Midbrain (tissue), 1 donor: ENCODE measurements at places on chromosomes 11 and 22.

DNA sequence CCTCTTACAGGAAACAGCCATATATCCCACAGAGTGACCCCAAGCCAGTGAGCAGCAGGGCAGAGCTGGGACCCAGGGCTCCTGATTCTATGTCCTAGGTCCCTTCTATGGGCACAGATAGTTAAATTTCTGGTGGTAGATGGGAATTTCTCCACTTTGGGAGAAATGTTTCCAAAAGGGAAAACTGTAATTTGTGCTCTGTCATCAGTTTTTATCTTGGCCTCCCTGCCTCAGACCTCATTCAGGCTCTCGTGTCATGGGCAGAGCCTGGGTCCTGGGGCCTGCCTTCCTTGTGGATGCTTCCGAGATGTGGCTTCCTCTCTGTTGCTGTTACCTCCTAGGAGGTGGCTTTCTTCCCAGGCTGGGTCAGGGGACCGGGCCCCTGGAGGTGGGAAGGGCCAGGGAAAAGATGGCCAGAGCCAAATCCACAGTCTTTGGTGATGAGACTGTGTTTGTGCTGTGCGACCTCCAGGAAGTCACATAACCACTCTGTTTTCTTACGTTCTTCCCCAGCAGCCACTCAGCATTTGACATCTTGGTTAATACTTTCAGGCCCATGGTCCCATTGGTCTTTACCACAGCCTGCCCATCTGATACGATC, 8.6 kb downstream of the LRRC32 start:
- DNase-seq, result no peak

GRCh38 chr11:112599856-112600533, 339.3 kb upstream of the PLET1 start:
- no peak for DNase-seq

- DNase-seq, result no peak
Measured at GRCh38 chr11:95483339-95483738, 252.3 kb upstream of the SESN3 start.

DNA sequence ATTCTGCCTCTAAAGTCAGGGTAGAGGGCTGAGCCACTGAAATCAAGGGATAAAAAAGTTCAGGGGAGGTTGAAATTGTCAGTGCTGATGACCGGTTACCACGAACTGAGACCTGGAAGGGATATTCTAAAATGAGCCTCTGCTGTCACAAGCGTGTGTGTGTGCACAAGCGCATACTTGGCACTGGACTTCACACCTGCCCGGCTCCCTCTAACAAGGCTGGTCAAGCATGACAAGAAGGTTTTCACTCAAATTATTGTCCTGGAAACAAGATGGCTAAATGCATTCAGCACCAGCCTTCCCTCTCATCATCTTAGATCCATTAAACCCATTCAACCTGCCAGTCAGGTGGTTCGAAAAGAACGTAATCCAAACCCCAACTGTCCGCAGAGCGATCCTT, 54.8 kb upstream of the CECR2 start:
- no peak for DNase-seq

GRCh38 chr11:115161876-115162275, 342.3 kb downstream of the CADM1 start:
- no peak for DNase-seq

DNA sequence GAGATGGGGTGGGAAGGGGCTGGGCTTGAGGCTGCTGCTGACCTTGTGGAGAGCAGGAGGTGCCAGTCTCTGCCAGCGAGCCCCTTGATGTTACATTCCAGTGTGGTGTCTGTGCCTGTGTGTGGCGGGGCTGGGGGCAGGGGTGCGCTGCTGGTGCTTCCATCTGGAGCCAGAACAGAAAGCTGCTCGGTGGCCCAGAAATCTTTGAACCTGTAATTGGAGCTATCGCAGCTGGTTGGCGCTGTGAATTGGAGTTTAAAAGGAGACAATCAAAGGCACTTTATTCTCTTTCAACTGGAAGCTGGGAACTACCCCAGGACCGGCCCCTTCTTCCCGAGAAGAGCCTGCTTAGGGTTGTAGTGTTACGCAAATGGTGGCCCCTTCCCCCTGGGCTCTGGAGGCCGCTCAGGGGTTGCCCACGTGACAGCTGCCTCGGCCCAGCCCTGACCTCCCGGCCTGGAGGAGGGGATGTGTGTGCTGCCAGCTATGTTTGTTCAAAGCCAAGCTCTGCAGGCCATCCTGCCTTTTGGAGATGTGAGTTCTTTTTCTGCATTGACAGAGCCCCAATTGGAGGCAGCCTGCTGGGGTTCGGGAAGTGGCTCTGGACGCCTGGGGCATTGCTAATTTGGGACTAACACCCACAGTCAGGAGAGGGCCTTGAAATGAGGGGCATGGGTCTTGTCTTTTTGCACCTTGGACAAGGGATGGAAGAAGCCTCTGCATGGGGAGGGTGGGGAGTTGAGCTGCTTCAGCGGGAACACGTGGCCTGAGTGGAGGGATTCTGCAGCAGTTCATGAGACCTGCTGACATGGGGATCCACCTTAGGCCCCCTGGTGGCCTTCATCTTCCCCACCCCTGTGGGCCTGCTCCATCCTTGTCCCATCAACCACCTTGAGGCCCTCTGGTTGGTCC, 14.0 kb upstream of the ARSA start:
- peak; percentile 54 for DNase-seq

DNA sequence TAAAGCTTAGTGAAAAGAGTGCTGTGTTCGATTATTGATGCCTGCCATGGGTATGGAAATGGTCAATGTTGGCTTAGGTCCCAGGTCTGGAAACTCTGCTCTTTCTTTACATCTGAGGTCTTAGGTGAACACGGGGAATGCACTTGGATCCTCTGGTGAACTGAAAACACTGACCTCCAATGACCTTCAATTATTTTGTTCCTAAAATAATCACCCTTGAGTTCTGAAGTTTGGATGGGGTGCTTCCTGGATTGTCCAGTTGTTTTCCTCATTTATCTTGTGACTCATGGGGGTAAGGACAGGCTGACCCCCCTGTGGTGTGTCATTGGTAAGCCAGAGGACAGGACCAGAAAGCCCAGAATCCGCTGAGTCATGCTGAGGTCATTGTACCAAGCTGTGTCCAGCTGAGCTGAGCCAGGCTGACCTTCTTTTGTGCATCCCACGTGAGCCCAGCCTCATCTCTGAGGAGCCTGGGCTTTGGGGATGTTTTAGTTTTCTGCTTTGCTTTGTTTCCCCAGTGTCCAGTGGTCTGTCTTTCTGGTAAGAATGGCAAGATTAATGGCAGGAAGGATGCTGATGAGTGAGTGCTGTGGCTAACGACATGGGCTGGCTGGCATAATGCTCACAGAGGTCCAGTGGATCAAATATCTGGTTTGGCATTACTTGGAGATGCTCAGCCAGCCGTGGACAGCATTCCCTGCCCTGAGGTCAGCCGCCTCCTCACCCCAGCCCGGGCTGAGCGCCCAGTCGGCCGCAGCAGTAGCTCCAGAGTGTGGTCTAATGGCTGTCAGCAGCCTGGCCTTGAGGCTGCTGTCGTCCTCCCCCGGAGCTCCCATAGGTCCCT, 35.6 kb downstream of the AMPD3 start:
- DNase-seq, result peak; percentile 90

DNA sequence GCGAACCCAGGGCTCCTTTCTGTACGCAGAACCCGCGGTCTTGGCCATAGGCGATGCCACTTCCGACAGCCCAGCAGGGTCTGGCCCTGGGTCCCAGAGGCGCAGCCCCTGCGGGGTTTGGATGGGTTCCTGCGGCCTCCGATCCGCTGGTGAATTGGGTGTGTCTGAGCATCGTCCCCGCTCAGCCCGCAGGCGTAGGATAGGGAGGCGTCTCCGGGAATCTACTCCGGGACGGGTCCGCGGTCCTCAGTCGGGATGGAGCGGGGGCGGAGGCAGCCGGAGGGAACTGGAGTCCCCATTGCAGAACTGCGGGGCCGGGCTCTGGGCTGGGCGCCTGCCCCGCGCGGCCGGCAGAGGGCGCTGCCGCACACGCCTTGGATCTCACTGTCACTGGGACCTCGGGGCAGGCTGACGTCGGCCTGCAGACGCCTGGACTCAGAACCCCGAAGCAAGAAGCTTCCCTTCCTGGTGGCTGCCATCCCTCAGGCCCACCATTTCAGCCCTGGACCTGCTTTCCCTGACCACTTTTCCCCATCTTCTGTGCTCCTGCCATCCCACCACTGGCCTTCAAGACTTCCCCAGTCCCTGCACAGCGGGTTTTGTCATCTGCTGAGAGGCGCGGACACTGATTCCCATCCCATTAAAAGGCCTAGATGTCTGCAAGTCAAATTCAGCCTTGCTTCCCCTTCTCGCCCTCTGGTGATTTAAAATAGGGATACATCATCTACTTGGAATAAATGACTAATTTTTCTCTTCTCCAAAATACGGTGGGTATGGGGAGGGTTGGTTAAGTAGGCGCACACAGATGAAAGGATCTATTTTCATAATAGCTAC, 38.3 kb upstream of the CREB3L1 start:
- peak; percentile 85 for DNase-seq

DNA sequence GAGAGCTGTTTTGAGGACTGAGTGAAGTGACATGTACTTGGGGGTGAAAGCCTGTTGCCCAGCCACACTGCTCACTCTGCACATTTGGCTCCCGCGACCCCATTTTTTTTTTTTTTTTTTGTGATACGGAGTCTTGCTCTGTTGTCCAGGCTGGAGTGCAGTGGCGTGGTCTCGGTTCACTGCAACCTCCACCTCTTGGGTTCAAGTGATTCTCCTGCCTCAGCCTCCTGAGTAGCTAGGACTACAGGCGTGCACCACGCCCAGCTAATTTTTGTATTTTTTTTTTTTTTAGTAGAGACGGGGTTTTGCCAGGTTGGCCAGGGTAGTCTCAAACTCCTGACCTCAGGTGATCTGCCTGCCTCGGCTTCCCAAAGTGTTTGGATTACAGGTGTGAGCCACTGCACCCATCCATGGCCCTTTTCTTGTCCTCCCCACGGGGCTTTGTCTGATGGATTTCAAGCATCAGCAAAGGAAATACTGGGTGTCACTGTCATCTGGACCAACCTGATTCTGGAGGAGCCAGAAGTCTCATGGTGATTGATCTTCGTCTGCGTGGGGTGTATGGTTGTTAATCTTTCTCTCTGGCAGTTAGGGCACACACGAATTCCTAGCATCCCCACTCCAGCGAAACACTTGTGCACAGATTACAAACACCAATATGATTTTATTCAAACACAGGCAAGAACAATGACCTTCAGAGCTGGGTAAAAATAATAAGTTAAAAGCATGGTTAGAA, 3.4 kb upstream of the UCP3 start:
- DNase-seq, result no peak

DNA sequence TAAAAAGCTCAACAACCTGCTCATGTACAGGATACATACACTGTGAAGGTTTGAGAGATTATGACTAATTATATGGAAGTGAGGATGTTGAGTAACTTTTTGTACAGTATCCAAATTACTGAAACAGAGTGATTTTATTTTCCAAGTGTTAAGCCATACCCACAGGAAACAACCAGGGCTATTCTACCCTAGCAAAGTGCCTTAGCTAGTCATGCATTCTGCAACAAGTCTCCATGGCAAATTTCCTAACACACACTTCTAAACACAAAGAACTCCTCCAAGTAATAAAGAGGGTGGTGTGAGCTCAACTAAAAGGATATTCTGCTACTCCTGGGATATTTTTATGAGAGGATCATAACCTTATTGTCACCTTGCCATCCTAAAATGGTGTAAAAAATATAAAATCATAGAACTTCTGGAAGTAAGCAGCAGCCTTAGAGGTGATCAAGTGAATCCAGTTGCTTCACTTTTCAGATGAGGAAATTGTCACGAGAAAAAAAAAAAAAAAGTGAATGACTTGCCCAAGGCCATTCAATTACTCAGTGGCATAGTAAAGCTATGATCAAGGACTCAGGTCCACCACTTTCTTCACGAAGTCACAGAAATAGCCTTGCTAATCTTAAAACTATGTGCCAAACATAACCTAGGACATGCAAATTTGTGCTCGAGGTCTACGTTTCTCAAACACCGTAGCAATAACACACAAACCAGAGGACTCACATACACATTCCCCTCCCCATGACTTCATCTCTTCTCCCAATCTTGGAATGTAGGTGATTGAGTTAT, 4.2 kb downstream of the LGR4 start:
- DNase-seq, result no peak

DNA sequence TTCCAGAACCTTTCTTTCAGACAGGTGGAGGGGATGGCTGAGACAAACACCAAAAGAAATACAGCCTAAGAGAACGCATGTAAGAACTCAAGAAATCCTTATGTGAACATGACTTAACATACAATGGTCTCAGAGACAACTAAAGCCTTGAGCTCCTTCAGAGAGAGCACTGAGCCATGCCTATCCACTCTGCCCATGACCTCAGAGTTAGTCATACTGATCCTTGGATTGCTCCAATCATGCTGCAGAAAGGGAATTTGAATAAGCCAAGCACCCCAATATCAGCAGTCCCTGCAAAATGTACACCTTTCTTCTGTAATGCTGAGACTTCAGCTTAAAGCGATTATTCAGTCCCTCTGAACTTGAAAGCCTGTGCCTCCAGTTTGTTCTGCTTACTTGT, 43.2 kb upstream of the CHKA start:
- DNase-seq, result no peak

DNA sequence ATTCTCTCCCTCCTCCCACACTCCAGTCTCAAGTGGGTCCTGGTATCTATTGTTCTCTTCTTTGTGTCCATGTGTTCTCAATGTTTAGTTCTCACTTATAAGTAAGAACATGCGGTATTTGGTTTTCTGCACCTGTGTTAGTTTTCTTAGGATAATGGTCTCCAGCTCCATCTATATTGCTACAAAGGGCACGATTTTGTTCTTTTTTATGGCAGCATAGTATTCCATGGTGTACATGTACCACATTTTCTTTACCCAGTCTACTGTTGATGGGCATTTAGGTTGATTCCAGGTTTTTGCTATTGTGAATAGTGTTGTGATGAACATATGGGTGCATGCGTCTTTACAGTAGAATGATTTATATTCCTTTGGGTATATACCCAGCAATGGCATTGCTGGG, 4.2 kb upstream of the INCENP start:
- DNase-seq, result no peak

DNA sequence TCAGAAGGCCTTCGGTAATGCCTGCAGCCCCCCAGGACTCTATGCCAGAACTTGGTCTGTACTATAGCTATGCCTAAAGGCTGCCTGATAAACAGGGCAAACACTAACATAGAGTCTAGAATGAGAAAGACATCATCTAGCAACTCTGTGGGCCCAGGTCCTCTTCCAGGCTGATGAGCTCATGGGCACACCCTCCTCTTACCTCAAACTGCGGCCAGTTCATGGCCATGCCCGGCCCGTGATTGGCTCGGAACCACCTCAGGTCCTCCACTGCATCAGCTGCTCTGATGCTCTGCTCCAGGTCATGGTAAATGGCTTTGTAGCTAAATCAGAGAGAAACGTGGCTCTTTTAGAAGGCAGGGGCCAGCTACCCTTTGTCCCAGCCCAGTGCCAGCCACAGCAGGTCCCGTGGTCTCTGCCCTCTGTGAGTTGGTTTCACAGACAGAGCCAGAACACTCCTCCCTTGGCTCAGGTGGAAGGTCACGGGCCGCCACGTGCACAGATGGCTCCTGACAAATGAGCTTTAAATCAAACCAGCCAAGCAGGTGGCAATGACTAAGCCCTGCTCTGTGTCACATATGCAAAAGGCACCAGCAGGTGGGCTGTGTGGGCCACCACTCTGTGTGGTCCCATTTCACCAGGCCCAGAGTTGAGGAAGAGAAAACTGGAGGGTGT, 25.0 kb upstream of the ARFGAP3 start:
- no peak for DNase-seq

GRCh38 chr22:28674121-28674563, 5.5 kb downstream of the TTC28 start:
- no peak for DNase-seq

GRCh38 chr11:102318469-102318868, 1.2 kb downstream of the BIRC3 start:
- no peak for DNase-seq
